A375 (cell line): ENCODE measurements at places on chromosomes 12 and 14. TPM values are rescaled to one million over a fixed set of nuclear protein-coding genes. Genes with fewer than 3 reads are reported as not detected.

The DBX2 gene
- not detected in 2 replicates for total RNA-seq

The TMEM63C gene
- 0.21 and 0.30 TPM in 2 replicates for total RNA-seq

The GDF3 gene
- not detected in 2 replicates for total RNA-seq

The PPM1H gene
- 2.4 and 3.0 TPM in 2 replicates for total RNA-seq

The SSPN gene
- total RNA-seq, result 0.24 TPM in 1 of 2 replicates, not detected in the other

The SLC6A15 gene
- total RNA-seq, result 35.9 and 38.2 TPM in 2 replicates

The OR6C76 gene
- not detected in 2 replicates for total RNA-seq

The SLC17A8 gene
- total RNA-seq, result not detected in 2 replicates

The SMCO3 gene
- not detected in 2 replicates for total RNA-seq

The TTC5 gene
- 12.7 and 17.9 TPM in 2 replicates for total RNA-seq

The ARHGAP9 gene
- total RNA-seq, result 2.2 and 6.4 TPM in 2 replicates

The KRT2 gene
- total RNA-seq, result not detected in 2 replicates

The ACSM4 gene
- not detected in 2 replicates for total RNA-seq

The CMA1 gene
- total RNA-seq, result not detected in 2 replicates

The HECTD4 gene
- total RNA-seq, result 10.6 and 13.6 TPM in 2 replicates

The SDR9C7 gene
- total RNA-seq, result not detected in 2 replicates

The TMEM229B gene
- total RNA-seq, result 7.1 and 9.8 TPM in 2 replicates

The MYH6 gene
- not detected in 2 replicates for total RNA-seq

The CKAP4 gene
- total RNA-seq, result 60.4 and 62.6 TPM in 2 replicates

The KRT79 gene
- total RNA-seq, result 0.34 and 0.41 TPM in 2 replicates

The LRP1 gene
- 19.3 and 21.0 TPM in 2 replicates for total RNA-seq

The PTPN11 gene
- total RNA-seq, result 75.3 and 77.9 TPM in 2 replicates

The ZDHHC22 gene
- total RNA-seq, result not detected in 2 replicates

The TRPV4 gene
- total RNA-seq, result 10.4 and 12.1 TPM in 2 replicates

The ADCY6 gene
- total RNA-seq, result 22.6 and 23.9 TPM in 2 replicates

The CDKN3 gene
- total RNA-seq, result 32.3 and 36.2 TPM in 2 replicates

The PLEKHD1 gene
- total RNA-seq, result 0.05 TPM in 1 of 2 replicates, not detected in the other

The GPRC5A gene
- 112 and 122 TPM in 2 replicates for total RNA-seq

The KERA gene
- not detected in 2 replicates for total RNA-seq

The SLC25A21 gene
- 0.79 and 0.82 TPM in 2 replicates for total RNA-seq

The TDG gene
- 28.2 and 32.9 TPM in 2 replicates for total RNA-seq

The SMIM41 gene
- total RNA-seq, result 0.58 and 0.72 TPM in 2 replicates

The LMNTD1 gene
- total RNA-seq, result 0.30 TPM in 1 of 2 replicates, not detected in the other

The NELL2 gene
- total RNA-seq, result 2.5 and 4.5 TPM in 2 replicates

The SYT1 gene
- total RNA-seq, result 10.3 and 11.2 TPM in 2 replicates

The TMTC3 gene
- total RNA-seq, result 9.5 and 10.1 TPM in 2 replicates

The FBXL14 gene
- total RNA-seq, result 18.3 and 22.2 TPM in 2 replicates
